ENCODE measurements at places on chromosomes 6 and 20. TPM values are rescaled to one million over a fixed set of nuclear protein-coding genes. Genes with fewer than 3 reads are reported as not detected.

DNA sequence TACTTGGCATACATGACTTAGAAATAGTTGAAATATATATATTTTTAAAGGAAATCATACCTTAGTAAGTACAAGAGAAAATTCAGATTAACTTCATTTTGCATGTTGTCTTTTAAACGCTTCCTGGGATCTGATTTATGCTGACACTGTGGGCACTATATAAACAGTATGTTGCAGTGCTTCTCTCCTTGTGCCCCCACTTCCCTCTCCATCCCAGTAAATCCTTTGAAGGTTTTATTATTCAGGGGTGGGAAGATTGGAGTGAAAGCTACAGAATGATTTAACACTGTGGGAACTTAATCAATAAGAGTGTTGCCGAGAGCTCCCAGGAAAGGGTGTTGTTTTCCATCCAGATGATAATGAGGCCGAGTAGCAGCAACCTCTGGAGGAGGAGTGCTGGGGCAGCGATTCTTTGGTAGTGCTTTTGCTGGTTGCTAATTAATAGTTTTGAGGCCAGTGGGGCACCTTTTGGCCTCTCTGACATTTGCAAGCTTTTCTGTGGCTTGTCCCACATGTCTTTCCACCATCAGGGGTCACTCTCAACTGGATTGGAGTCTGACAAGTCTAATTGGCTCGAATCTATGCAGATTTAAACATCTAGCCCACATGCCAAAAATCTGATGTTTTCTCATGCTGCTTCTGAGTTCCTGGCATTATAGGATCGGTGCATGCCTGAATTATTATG is 183.0 kb upstream of the MMS22L start:
- DNase-seq = no peak

GRCh38 chr6:5125152-5126006 is 40.2 kb downstream of the PPP1R3G start:
- no peak for DNase-seq

FOXC1 gene
- 88.2 TPM for polyA plus RNA-seq

DNA sequence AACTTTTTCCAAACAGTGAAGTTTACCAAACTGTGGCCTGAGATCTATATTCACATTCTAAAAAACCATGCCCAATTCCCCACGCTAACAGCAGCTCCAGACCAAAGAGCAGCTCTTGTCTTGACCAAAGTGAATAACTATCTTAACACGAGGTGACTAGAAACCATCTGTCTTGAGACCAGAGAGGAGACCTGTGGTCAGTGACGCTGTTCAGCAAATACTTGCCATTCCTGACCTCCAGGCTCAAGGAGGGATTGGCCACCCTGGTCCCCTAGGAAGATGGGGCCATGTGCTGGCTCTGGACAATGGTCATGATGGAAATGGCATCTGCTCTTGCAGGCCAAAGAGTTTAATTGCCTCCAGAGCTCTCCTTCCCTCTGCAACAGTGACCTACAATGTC is 104.4 kb upstream of the CD93 start:
- DNase-seq = no peak

DNA sequence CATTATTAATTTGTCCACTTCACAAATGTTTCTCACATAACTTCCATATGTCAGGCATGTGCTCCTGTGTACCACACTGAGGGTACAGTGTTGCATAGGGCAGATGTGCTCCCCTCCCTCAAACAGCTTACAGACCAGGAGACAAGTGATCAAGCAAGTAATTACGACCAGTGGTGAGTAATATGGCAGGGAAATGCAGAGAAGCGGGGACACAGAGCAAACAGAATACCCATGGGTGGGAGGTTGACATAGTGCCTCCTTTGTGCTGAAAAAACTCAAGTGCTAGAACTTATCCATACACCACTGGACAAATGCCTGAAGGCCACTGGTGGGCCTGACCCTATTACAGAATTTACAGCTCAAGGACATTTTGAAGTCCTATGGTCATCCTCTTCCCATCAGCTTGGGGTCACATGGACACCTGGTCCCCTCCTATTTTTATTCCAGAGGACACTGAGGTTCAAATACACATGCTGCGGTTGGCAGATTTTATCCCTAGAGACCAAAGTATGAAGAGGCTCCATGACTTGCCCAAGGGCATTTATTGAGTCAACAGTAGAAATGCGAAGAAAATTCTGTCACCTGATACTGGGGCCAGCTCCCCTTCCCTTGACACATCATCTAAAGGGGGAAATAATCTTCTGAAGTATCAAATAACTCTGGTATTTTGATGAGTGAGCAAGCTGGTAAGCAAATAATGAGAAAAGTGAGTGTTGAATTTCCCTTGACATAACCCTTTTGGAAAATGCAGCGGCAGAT is 116.6 kb downstream of the QRSL1 start:
- DNase-seq = no peak

VSX1 gene
- not detected for polyA plus RNA-seq

GRCh38 chr6:52046456-52046855 is 41.0 kb downstream of the PKHD1 start:
- no peak for DNase-seq

MLIP gene
- polyA plus RNA-seq = 0.52 TPM

LY6G6D gene
- not detected for polyA plus RNA-seq

FAM209B gene
- polyA plus RNA-seq = 0.31 TPM

DNA sequence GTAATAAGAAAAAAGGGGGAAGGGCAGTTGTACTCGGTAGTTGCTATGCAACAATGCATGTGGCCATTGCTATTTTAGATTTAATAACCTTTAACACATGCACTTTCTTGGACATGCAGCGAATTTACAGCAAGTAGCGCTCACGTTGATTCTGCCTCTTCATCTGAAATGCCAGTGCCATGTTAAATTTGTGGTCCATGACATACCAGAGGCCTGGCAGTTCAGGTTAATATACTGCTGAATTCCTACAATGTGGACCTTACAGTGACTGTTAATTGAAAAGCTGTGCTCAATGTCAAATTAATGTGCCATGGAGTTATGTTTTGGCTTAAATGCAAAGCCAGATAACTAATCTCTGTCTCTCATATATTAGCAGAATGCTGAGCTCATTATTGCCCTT is 699.7 kb downstream of the DOK5 start:
- no peak for DNase-seq

DNA sequence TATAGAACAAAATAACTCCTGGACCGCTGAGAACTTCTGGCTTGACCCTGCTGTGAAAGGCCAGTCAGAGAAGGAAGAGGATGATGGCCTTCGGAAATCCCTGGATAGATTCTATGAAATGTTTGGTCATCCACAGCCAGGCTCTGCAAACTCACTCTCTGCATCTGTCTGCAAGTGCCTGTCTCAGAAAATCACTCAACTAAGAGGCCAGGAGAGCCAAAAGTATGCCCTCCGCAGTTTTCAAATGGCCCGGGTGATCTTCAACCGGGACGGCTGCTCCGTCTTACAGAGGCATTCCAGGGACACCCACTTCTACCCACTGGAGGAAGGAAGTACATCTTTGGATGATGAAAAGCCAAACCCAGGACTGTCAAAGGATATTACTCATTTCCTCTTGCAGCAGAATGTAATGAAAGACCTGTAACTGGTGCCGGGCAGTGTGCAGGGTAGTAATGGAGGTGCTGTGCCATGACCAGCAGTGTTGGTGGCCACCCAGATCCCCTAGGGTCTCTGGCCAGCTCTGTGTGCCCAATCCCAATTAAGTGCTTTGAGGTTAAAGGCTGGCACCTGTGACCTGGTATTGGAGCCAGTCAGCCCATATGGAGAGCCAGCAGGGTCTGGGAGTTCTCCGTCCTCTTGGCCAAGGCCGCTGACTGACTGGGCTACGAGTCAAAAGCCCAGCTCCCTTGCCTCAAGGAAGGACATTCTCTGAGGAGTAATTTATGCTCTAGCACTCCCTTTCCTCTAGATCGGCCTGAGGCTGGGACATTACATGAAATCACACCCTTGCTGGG is 87.1 kb downstream of the TRMT6 start:
- DNase-seq = no peak

CLVS2 gene
- polyA plus RNA-seq = 0.33 TPM

DNA sequence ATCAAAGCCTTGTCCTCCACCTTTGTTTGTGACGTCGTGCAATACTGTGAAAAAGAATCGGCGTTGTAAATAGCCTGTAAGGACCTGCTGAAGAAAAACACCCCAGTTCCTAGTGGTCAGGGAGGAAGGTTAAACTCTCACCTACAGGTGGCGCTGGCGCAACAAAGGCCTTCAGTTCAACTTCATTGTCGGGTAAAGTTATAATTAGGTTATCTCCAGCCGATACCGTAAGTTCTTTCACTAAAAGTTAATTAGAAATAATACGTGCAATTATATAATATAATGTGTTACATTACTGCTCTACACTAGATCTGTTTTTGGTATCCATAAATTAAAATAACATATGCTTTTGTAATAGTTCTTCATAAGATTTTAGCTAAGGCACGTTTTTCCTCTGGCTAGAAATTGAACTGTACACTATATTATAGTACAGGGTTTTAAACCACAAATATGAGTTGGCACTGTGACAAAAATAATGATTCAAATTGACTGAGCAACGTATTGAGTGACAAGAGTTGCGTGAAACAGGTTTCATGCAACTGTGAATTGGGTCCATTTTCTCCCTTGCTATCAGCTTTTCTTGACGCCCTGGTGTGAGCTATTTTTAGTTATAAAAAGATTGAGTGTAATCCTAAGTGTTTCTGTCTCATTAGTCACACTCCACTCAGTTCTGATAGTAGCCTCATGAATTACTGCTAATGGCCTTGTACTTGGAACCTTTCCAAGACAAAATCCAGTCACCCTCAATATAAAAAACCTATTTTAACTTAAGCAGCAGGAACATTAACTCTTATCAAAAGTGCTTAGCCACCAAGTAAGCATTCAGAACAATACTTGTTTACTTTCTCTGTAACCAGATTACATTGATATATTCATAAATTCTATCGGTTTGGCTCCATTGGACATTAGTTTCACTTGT is 62.3 kb downstream of the KIAA0319 start:
- peak; percentile 53 for DNase-seq

- DNase-seq = no peak
Measured at GRCh38 chr6:165186041-165186440, 123.4 kb downstream of the C6orf118 start.

DNA sequence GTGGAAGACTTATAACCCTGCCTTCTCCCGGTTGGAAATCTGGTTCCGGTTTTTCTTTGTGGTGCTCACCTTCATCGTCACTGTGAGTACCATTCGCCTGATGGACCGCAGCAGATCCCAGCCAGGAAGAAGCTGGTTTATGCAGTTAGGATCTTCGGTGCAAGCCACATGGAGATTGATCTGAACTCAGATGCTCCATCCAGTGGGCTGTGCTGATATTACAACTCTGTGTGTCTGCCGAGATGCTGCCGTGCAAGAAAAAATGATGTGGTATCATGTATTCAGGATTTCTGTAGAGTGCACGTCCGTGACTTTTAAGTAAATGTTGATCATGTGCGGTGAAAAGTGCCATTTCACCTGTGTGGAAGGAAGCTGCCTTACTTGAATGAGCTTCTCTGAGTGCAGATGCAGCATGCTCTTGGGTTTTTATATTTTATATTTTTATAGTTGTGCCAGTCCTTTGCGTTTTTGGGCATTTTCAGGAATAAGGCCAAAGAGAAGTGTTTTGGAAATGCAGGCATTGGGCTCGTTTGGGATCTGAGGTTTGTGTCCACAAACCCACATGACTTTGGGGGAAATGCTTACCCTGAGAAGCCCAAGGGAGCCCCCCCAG is 39.2 kb downstream of the DYNLT1 start:
- no peak for DNase-seq

NSFL1C gene
- 96.5 TPM for polyA plus RNA-seq

- no peak for DNase-seq
Measured at GRCh38 chr6:120675886-120676285, 658.4 kb downstream of the TBC1D32 start.

DNA sequence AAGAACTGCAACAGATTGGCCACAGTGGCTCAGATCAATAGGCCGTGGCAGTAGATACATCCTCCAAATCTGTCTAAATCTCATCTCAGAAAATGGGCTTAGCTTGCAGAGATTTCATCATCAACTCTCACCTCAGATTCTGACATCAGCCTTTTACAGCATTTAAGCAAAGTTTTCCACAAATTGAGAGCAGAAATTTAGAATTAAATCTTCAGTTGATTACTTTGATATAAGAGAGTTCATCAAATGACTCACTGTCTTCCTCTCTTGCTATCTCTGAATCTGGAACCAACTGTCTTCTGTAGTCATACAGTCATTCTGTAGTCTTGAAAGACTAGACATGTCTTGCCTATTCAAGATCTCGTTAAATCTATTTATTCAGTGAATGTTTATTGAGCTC is 45.2 kb upstream of the CTAGE9 start:
- DNase-seq = no peak

TPX2 gene
- polyA plus RNA-seq = 54.5 TPM

- no peak for DNase-seq
Measured at GRCh38 chr20:31711179-31712111, 11.2 kb downstream of the BCL2L1 start.

GRM1 gene
- polyA plus RNA-seq = 0.11 TPM

DNA sequence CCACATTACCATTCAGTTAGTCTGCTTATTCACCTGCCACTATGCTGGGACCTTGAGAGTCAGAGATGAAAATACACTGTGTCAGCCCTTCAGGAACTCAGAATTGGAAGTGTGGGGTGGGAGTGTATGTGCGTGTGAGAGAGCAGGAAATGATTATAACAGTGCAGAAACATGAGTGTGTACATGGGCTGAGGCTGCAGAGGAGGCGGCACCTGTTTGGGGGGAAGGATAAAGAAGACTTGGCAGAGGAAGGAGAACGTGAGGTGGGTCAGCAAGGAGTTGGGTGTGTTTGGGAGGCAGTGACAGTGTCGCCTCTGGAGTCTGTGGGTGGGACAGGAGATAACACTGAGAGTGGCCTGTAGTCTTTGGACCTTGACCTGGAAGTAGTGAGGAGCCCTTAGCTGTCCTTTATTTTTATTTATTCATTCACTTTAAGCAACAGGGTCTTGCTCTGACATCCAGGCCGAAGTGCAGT is 3.1 kb downstream of the CHMP4B start:
- no peak for DNase-seq

DNA sequence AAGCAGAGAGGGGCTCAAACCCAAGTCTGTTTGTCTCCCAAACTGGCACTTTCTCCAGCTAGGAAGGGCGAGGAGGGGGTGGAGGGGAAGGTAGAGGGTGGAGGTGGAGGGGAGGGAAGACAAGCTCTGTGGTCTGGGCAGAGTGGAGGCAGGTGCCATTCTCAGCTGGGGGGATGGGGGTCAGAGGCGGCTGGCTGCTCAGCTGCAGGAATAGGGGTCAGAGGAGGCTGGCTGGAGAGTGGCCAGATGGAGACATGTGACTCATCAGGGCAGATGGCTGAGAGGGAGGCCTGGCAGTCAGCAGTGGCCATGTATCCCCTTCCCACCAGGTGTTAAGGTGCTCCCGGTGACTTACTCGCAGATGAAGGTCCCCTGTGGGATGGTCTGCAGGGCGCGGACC is 3.5 kb upstream of the SLC44A4 start:
- no peak for DNase-seq

- no peak for DNase-seq
Measured at GRCh38 chr20:40810332-40811000, 121.4 kb upstream of the MAFB start.

MPIG6B gene
- polyA plus RNA-seq = 1.1 TPM

Measured in left renal pelvis (tissue), 4 donors.